Activated naive CD4-positive, alpha-beta T cell treated with anti-CD3 and anti-CD28 coated beads for 36 hours (primary cell): ENCODE measurements at places on chromosomes 11 and 22.

- peak overlapping the region; percentile 56 for H3K4me3 ChIP-seq
- H3K36me3 ChIP-seq: no peaks in the 10 kb centered on the region
- peaks cover 71% of the 10 kb centered on the region for H3K4me1 ChIP-seq
- H3K27me3 ChIP-seq: no peaks in the 10 kb centered on the region
These were observed 6.3 kb downstream of the FXYD2 start for GRCh38 chr11:117818041-117818873.

GRCh38 chr11:44398266-44399030 lies 88.5 kb upstream of the ALX4 start:
- no peaks in the 10 kb centered on the region for H3K36me3 ChIP-seq
- no peak overlapping the region for H3K4me3 ChIP-seq
- peaks cover 19% of the 10 kb centered on the region for H3K27me3 ChIP-seq
- H3K27ac ChIP-seq: no peak overlapping the region

DNA sequence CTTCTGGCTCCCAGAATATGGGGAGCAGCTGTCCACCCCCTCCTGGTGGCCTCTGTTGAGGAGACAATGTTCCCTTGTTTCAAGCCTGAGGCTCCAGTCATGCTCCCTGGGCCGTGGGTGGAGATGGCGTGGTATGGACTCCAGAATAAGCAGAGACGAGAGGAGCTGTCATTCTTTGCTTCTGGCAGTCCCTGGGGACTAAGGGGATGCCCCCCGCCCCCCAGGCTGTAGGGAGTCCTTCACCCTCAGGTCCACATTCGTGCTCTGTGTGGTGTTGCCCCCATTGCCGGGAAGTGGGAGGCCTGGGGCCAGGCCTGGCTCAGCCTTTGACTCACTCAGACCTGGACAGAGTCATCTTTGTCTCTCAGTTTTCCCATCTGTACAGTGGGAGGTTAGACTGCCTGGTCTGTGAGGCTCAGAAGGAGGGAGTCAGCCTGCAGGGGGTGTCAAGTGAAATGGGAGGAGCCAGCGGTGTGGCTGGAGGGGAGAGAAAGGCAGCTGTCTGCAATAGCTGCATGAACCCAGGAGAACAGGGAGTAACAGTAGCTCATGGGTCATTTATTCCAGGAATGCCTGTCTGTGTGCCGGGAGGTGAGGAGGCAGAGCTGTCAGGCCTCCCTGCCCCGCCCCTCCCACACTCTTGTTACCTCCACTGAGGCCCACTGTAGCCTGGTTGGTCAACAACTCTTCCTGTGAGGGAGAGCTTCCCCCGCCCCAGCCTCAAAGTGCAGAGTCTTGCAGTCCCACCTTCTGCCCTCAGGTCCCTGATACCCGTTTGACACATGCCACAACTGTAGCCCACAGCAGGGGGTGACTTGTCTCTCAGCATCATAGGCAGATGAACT lies 6.3 kb downstream of the ARHGEF17 start:
- no peaks in the 10 kb centered on the region for H3K27me3 ChIP-seq
- H3K4me1 ChIP-seq: no peaks in the 10 kb centered on the region
- H3K4me3 ChIP-seq: no peak overlapping the region
- no peak overlapping the region for H3K27ac ChIP-seq
- H3K36me3 ChIP-seq: no peaks in the 10 kb centered on the region
- no peak for DNase-seq

GRCh38 chr22:33917744-33918406 lies 2.4 kb downstream of the LARGE1 start:
- peaks cover 2% of the 10 kb centered on the region for H3K36me3 ChIP-seq
- peaks cover 56% of the 10 kb centered on the region for H3K27me3 ChIP-seq
- no peak overlapping the region for H3K27ac ChIP-seq
- DNase-seq: no peak

DNA sequence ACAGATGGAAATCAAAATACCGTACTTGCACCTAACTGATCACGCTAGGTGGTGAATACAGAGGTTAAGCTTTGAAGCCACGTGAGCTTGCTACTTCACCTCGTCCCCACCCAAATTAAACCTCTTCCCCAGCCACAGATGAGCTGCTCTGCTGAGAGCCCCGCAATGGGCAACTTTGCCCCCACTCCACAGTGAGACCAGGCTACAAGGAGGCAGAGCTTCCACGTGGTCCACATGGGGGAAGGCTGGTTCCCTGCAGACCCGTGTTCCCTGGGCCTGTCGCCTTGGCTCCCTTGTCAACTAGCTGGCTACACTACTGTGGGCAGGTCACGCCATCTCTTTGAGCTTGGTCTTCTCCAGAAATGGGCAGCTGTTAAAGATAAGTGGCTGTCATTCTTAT lies 10.9 kb downstream of the CD5 start:
- H3K36me3 ChIP-seq: peaks cover 74% of the 10 kb centered on the region
- no peak for DNase-seq
- no peaks in the 10 kb centered on the region for H3K27me3 ChIP-seq
- no peak overlapping the region for H3K27ac ChIP-seq
- peak overlapping the region; percentile 40 for H3K4me3 ChIP-seq

DNA sequence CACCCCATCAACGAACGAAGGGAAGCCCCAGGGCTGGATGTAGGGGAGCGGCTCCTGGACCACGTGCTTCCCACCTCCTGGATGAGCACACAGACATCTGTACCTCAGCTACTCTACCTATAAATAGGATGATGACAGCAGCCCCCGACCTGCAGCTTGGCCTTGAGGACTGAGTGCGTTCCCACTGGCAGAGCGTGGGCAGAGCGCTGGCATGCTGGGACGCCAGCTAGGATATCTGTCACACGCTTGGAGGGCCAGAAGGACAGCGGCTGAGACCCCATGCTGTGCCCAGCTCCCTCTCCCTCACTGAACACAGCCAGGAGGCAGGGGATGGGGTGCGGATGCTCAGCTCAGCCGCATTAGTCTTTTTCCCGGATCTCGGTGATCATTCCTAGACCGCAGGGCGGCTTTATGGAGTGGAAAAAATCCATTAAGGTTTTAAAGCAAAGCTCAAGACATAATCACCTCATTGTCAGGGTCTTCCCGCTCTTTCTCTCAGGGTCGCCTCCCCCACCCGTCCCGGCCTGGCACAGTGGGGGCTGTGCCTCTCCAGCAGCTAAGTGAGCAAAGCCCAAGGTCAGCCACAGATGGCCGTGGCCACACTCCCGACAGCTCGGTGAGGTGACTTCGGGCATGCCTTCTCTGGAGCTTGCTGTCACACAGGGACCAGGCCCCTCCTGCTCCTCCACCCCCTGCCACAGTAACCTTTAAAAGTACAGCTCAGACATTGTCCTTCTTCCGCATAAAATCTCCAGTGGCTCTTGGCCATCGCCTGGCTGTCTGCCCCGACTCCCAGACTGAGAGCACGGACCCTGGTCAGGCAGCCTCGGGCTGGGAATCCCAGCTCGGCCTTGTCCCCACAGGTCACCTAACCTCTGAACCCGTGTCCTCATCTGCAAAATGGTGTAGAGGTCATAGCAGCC lies 69.6 kb upstream of the SHISAL1 start:
- no peaks in the 10 kb centered on the region for H3K4me1 ChIP-seq
- H3K36me3 ChIP-seq: no peaks in the 10 kb centered on the region
- H3K4me3 ChIP-seq: no peak overlapping the region
- peaks cover 16% of the 10 kb centered on the region for H3K27me3 ChIP-seq
- H3K27ac ChIP-seq: no peak overlapping the region
- no peak for DNase-seq

DNA sequence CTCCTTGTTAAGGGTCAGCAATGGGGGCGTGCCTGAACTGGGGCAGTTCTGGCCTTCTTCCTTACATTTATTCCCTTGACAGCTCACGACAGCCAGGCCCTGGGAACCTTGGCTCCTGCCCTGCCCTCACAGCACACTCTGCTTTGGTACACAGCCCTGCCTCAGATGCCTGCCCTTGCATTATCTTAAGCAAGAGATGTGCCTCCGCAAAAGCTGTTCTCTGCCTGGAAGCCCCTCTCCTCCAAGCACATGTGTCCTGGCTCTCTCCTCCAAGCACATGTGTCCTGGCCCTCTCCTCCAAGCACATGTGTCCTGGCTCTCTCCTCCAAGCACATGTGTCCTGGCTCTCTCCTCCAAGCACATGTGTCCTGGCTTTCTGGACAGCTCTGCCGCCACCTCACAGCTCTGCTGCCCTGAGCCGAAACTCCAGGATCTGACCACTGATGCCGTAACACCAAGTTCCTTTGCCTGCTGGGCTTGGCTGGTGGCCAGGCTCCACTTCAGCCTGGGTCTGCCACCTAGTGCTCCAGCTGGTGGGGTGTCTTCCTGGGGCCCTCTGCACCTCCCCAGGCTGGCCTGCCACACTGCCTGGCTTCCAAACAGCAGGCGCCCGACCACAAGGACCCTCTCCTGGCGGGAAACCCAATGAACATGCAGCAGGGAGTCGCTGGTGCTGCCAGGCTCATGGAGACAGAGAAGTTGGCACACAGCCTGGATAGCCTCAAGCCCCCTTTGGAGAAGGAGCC lies 53.0 kb downstream of the SCUBE1 start:
- DNase-seq: no peak
- no peaks in the 10 kb centered on the region for H3K27me3 ChIP-seq
- peaks cover 2% of the 10 kb centered on the region for H3K4me1 ChIP-seq
- no peak overlapping the region for H3K4me3 ChIP-seq
- no peaks in the 10 kb centered on the region for H3K36me3 ChIP-seq

- H3K27ac ChIP-seq: no peak overlapping the region
- peaks cover 2% of the 10 kb centered on the region for H3K36me3 ChIP-seq
- no peak overlapping the region for H3K4me3 ChIP-seq
- peaks cover 3% of the 10 kb centered on the region for H3K4me1 ChIP-seq
- H3K27me3 ChIP-seq: peaks cover 35% of the 10 kb centered on the region
- no peak for DNase-seq
These were observed 2.9 kb downstream of the PGR start for GRCh38 chr11:101126551-101127196.

GRCh38 chr11:23765682-23766252 lies 731.1 kb upstream of the LUZP2 start:
- H3K4me3 ChIP-seq: no peak overlapping the region
- no peaks in the 10 kb centered on the region for H3K4me1 ChIP-seq

GRCh38 chr22:17164392-17165024 lies 5.4 kb upstream of the HDHD5 start:
- no peaks in the 10 kb centered on the region for H3K36me3 ChIP-seq
- H3K4me3 ChIP-seq: no peak overlapping the region
- H3K4me1 ChIP-seq: peaks cover 5% of the 10 kb centered on the region
- H3K27ac ChIP-seq: no peak overlapping the region
- H3K27me3 ChIP-seq: no peaks in the 10 kb centered on the region

DNA sequence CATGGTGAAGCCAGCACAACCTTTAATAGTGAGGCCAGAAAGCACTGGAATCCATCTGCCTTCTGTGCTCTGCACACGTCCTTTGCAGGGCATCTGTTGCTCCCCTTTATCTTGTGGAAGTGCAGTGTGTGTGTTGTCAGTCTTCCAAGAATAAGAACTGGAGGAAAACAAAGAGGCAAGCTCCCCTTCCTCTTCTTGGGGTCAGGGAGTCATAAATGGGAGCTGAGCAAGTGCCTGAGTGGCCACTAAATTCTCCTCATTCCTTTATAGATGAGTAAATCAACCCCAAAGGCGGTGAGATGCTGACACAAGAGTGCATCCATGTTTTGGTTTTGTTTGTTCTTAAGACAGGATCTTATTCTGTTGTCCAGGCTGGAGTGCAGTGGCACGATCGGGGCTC lies 38.3 kb downstream of the WT1 start:
- H3K27ac ChIP-seq: no peak overlapping the region
- no peaks in the 10 kb centered on the region for H3K36me3 ChIP-seq
- DNase-seq: no peak
- no peaks in the 10 kb centered on the region for H3K4me1 ChIP-seq
- peaks cover 13% of the 10 kb centered on the region for H3K27me3 ChIP-seq

- no peaks in the 10 kb centered on the region for H3K4me1 ChIP-seq
- H3K36me3 ChIP-seq: no peaks in the 10 kb centered on the region
- no peak overlapping the region for H3K27ac ChIP-seq
- no peak for DNase-seq
- H3K27me3 ChIP-seq: peaks cover 13% of the 10 kb centered on the region
- H3K4me3 ChIP-seq: no peak overlapping the region
These were observed 6.6 kb upstream of the MS4A18 start for GRCh38 chr11:60717956-60718355.
